ENCODE measurements at places on chromosomes 6 and 20. TPM values are rescaled to one million over a fixed set of nuclear protein-coding genes. Genes with fewer than 3 reads are reported as not detected.

GRCh38 chr6:169802790-169803189 is 51.4 kb downstream of the ERMARD start:
- DNase-seq, result no peak
- peaks cover 42% of the 10 kb centered on the region for H3K4me1 ChIP-seq
- no peaks in the 10 kb centered on the region for H3K27me3 ChIP-seq
- H3K4me3 ChIP-seq, result no peak overlapping the region

The OR2H2 gene
- not detected for total RNA-seq

- no peaks in the 10 kb centered on the region for H3K36me3 ChIP-seq
- no peak for DNase-seq
- H3K27me3 ChIP-seq, result no peaks in the 10 kb centered on the region
- no peak overlapping the region for H3K27ac ChIP-seq
- no peak overlapping the region for H3K4me3 ChIP-seq
- H3K4me1 ChIP-seq, result peaks cover 9% of the 10 kb centered on the region
These were observed 168.0 kb downstream of the KIF16B start for GRCh38 chr20:16405254-16405653.

DNA sequence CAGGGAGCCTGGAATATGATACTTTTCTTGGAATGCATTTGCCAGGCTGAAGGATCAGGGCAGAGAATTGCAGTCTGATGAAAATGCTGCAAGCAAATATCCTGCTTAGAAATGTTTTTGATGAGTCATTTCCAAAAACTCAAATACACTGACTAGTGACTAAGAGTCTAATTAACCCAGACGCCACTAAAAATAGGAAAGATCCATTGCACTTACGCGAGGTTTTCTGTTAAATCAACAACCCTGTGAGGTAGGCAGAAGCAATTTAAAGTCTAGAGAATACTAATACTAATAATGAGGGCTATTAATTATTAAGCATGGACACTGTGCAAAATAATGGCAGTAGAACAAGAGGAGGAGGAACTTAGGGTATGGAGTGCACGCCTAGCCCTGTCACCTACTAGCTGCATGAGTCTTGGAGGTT is 130.1 kb upstream of the DOK5 start:
- H3K27ac ChIP-seq, result no peak overlapping the region
- no peaks in the 10 kb centered on the region for H3K4me1 ChIP-seq
- no peaks in the 10 kb centered on the region for H3K27me3 ChIP-seq
- no peak for DNase-seq
- H3K4me3 ChIP-seq, result no peak overlapping the region
- no peaks in the 10 kb centered on the region for H3K36me3 ChIP-seq

GRCh38 chr20:2358006-2358405 is 22.7 kb upstream of the TGM6 start:
- H3K27ac ChIP-seq, result no peak overlapping the region
- H3K27me3 ChIP-seq, result no peaks in the 10 kb centered on the region
- no peaks in the 10 kb centered on the region for H3K36me3 ChIP-seq
- H3K4me3 ChIP-seq, result no peak overlapping the region
- no peak for DNase-seq

DNA sequence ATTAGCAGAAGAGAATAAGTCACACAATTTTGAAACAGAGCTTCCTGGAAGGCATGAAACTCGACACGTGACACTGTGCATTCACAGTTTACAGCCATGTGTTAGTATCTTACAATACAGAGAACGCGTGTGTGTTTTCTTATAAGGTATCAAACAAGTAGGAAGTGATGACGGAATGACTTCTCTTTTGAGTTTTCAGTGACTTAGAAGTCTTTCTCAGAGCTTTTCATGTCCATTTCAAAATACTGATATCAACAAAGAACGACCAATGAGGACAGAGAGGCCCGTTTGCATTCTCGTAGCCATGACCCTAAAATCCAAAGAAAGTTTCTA is 36.6 kb upstream of the DUSP22 start:
- H3K27ac ChIP-seq, result no peak overlapping the region
- H3K4me3 ChIP-seq, result no peak overlapping the region
- H3K36me3 ChIP-seq, result no peaks in the 10 kb centered on the region
- DNase-seq, result no peak

DNA sequence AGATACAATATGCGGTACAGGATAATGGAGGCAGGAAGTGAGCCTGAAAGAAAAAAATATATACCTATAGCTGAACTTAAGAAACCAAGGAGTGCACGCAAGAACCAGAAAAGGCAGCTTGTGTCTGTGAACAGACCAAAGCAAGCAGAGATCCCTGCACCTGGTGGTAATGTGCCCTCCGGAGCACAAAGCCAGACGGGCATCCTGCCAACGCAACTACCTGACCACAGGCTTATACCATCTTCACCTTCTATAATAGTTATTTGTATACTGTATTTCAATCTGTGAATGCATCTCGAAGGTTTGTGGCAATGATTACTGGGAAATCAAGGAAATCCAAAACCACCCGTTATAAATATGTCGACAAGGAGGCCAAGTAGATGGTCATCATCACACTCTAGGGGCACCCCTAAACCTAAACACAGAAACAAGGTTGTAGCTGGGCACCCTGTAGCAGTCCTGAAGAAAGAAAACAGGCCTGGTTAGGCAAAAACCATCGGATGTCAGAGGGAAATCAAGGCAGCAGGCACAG is 801 bp downstream of the FBXL4 start:
- H3K27me3 ChIP-seq, result no peaks in the 10 kb centered on the region
- H3K4me3 ChIP-seq, result peak overlapping the region; percentile 65
- H3K4me1 ChIP-seq, result peaks cover 24% of the 10 kb centered on the region
- H3K27ac ChIP-seq, result peak overlapping the region; percentile 85
- DNase-seq, result peak; percentile 74

- H3K27ac ChIP-seq, result peak overlapping the region; percentile 89
- H3K36me3 ChIP-seq, result no peaks in the 10 kb centered on the region
- H3K4me1 ChIP-seq, result peaks cover 71% of the 10 kb centered on the region
- no peak for DNase-seq
- H3K4me3 ChIP-seq, result no peak overlapping the region
These were observed 77.7 kb upstream of the CLDN20 start for GRCh38 chr6:155186052-155186658.

The LYRM4 gene
- 28.8 TPM for total RNA-seq

GRCh38 chr6:40963019-40963418 is 76.0 kb downstream of the UNC5CL start:
- no peaks in the 10 kb centered on the region for H3K27me3 ChIP-seq
- H3K4me1 ChIP-seq, result no peaks in the 10 kb centered on the region
- H3K27ac ChIP-seq, result no peak overlapping the region
